Activated T-helper 2 cell treated with anti-CD3 and anti-CD28 coated beads, Interferon-gamma antibody, Interleukin-2, Interleukin-4, amounts not matched to agents 10 μg/mL and 5 μg/mL and 100 μg/mL, durations not matched to agents 14 hours and 24 hours and 36 hours (primary cell): ENCODE measurements at places on chromosomes 3 and 15. TPM values are rescaled to one million over a fixed set of nuclear protein-coding genes. Genes with fewer than 3 reads are reported as not detected.

- H3K4me3 ChIP-seq = peak overlapping the region; percentile 62
- peaks cover 41% of the 10 kb centered on the region for H3K4me1 ChIP-seq
- no peaks in the 10 kb centered on the region for H3K27me3 ChIP-seq
- H3K27ac ChIP-seq = peak overlapping the region; percentile 62
- DNase-seq = no peak
Observed at GRCh38 chr15:90619939-90620338, 90.2 kb downstream of the CRTC3 start.

- H3K27ac ChIP-seq = no peak overlapping the region
- no peaks in the 10 kb centered on the region for H3K36me3 ChIP-seq
- H3K4me3 ChIP-seq = no peak overlapping the region
- DNase-seq = no peak
Observed at GRCh38 chr3:65039754-65040210, 352.0 kb upstream of the ADAMTS9 start.

- no peaks in the 10 kb centered on the region for H3K27me3 ChIP-seq
- H3K4me3 ChIP-seq = no peak overlapping the region
- no peaks in the 10 kb centered on the region for H3K36me3 ChIP-seq
- DNase-seq = no peak
- H3K4me1 ChIP-seq = no peaks in the 10 kb centered on the region
Observed at GRCh38 chr3:197896421-197896820, 53.6 kb upstream of the RPL35A start.

- DNase-seq = no peak
- no peak overlapping the region for H3K27ac ChIP-seq
- H3K36me3 ChIP-seq = no peaks in the 10 kb centered on the region
- H3K4me3 ChIP-seq = no peak overlapping the region
- peaks cover 3% of the 10 kb centered on the region for H3K27me3 ChIP-seq
Observed at GRCh38 chr3:105629718-105630117, 239.1 kb downstream of the CBLB start.

GRCh38 chr3:73805435-73805834 is 180.7 kb upstream of the PDZRN3 start:
- H3K27ac ChIP-seq = no peak overlapping the region
- H3K4me1 ChIP-seq = no peaks in the 10 kb centered on the region

DNA sequence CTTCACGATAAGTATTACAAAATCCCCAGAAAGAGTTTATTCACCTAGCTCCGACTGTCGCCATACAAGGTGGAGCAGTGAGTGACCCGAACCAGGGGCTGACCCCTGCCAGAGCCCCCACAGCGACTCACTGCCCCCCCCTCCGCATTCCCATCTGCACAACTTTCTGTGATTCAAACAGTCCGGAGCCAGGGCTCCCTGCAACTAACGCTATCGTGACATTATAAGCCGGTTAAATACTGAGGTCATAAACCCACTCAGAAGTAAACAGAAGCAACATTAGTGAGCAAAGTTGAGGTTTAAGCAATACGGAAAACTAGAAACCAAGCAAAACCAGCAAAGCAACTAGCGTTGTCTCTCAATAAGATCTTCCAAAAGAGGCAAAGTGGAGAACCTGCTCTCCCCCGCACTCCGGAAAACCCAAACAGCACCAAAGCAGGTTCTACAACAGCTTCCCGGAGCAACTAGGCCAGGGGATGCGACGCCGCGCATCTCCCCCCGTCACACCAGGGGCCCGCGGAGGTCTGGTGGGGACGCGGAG is 642 bp downstream of the SCAP start:
- peaks cover 19% of the 10 kb centered on the region for H3K4me1 ChIP-seq
- H3K4me3 ChIP-seq = peak overlapping the region; percentile 99
- DNase-seq = no peak
- H3K36me3 ChIP-seq = peaks cover 6% of the 10 kb centered on the region
- peak overlapping the region; percentile 94 for H3K27ac ChIP-seq
- no peaks in the 10 kb centered on the region for H3K27me3 ChIP-seq

DNA sequence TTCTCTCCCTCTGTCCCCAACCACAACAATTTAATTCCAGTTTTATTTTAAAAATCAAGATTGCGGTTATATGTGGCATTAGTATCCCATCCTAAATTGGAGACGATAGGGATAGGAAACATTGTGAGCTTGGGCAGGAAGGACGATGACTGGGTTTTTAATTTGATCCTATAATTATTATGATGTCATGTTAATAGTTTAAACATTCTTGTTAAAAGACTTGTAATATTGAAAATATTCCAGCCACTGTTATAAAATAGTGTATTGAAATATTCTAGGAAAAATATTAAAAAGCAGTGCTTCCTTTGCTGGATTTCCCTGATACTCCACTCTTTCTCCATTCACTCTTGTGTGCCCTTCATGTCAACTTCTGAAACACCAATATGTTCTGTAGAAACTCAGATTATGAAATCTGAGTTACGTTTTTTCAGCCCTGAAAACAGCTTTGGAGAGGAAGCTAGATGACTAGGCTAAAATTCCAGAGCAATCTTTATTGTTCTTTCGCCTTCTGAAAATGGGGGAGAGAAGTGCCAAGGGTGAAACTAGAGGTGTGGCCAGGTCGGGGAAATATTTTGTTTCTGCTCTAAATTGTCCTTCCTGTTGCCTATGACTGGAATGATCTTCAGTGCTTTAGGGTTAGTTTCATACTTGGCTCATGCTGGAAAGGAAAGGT is 46.1 kb upstream of the MAP3K13 start:
- H3K4me3 ChIP-seq = no peak overlapping the region
- no peaks in the 10 kb centered on the region for H3K36me3 ChIP-seq
- H3K27ac ChIP-seq = no peak overlapping the region
- peaks cover 4% of the 10 kb centered on the region for H3K27me3 ChIP-seq

DNA sequence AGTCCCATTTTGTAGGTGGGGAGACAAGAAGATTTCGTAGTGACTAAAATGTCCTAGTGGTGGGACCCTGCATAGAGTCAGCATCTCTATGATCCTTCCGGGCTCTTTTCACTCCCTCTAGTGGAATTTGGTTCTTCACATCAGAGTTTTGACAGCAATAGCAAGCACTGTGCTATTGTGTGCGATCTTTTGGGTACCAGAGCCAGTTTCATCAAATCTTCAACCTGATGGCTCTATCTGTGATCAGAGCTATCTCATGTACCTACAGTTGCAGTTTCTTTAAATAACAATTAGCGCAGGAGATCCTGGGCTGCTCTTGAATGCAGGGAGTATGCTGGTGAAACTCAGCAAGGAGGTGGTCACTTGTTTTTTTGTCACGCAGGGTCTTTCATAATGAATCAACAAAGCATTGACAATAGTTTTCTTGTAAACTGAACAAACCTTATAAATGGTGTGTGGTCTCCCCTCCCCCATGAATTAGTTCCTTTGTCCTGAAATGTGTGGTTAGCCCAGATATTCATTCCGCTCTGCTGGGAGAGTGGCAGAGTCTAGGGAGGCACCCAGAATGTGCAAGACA is 257.2 kb upstream of the SOX2 start:
- DNase-seq = no peak
- no peaks in the 10 kb centered on the region for H3K4me1 ChIP-seq
- no peak overlapping the region for H3K27ac ChIP-seq
- no peaks in the 10 kb centered on the region for H3K27me3 ChIP-seq

DNA sequence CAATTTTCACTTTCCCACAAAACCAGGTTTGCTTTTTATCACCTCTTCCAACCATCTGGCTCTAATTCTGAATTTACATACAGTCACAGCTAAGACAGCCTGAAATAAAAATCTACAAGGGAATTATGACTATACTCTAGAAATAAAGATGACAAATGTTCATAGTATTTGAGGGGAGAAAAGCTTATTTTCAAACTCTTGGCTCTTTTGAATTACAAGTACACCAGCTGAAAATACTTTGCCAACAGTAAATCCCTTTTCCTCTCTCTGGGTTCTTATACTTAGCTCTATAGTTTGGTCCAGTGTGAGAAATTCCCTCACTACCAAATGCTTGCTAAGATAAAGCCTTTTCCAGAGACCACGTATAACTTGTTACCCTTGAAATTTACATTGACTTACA is 1037.9 kb downstream of the ROBO1 start:
- H3K36me3 ChIP-seq = no peaks in the 10 kb centered on the region
- H3K4me3 ChIP-seq = no peak overlapping the region
- H3K27me3 ChIP-seq = no peaks in the 10 kb centered on the region
- H3K27ac ChIP-seq = no peak overlapping the region

GRCh38 chr15:39695793-39696192 is 86.8 kb downstream of the FSIP1 start:
- H3K27ac ChIP-seq = no peak overlapping the region
- no peak overlapping the region for H3K4me3 ChIP-seq
- no peaks in the 10 kb centered on the region for H3K36me3 ChIP-seq
- peaks cover 2% of the 10 kb centered on the region for H3K4me1 ChIP-seq

DNA sequence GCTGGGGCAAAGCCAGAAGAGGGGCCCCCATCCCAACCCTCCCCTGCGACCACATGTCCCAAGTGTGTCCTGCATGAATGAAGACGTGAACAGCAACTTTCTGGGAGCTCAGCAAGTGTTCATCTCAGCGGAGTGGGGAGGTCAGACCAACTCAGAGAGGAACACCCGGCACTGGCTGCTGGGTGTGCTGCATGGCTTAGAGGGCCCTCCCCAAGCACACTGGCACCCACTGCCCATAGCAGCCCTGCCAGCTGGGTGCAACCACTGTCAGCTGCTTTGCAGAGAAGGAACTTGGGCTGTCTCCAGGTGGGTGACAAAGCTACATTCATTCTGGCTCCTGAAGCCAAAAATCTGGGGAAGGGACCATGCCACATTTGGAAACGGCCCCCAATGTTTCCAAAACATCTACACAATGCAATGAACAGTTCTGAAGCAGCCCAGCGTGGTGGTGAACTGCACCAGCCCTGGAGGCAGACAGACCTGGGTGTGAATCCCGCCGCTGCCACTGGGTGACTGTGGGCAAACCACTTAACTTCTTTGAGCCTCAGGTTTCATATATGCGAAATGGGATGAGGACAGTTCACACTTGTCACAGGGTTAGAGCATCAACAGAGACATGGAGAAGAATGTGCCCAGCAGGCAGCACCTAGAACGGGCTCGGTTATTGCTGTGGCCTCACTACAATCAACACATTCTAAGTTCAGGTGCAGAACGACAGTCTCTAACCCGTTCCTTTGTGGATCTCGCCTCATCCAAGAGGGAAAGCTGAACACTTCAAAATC is 145.4 kb downstream of the NUP210 start:
- no peak for DNase-seq
- H3K27me3 ChIP-seq = peaks cover 17% of the 10 kb centered on the region
- H3K36me3 ChIP-seq = no peaks in the 10 kb centered on the region
- H3K4me3 ChIP-seq = no peak overlapping the region
- H3K4me1 ChIP-seq = peaks cover 1% of the 10 kb centered on the region

DNA sequence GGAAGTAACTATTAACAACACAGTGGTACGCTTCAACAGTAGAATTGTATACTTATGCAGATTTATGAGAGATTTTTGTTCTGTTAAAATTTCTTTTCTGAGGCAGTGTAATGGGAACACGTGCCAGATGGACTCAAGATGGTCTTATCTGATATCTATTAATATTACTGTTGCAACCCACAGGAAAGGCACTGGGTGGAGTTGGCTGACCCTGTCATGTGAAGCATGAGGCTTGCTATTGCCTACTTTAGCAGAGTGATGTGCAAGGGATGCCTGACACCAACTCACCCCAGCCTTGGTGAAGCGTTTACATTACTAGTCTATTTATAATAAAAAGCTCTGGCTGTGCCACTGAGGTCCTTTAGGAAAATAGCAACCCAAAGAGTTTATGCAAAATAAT is 19.8 kb upstream of the ARNT2 start:
- DNase-seq = no peak
- no peaks in the 10 kb centered on the region for H3K4me1 ChIP-seq
- peaks cover 1% of the 10 kb centered on the region for H3K27me3 ChIP-seq
- H3K4me3 ChIP-seq = no peak overlapping the region

DNA sequence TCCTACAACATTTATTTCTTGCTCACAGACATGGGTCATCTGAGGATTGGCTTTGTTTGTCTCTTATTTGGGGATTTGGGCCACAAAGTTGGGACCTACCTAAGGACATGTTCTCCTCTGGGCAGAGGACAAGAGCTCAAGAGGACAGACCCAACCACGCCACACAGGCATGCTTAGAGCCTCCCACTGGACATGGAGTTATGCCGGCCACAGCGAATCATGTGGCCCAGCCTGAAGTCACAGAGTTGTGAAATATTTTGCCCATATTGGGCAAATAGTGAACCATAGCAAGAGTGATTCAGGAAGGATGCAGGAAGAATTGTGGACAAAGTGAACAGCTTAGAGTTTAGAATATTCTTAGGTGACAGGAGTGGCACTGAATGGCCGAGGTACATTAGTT is 9.9 kb downstream of the TRAK1 start:
- H3K4me1 ChIP-seq = peaks cover 26% of the 10 kb centered on the region
- no peaks in the 10 kb centered on the region for H3K27me3 ChIP-seq
- H3K27ac ChIP-seq = no peak overlapping the region
- H3K4me3 ChIP-seq = no peak overlapping the region
- peaks cover 19% of the 10 kb centered on the region for H3K36me3 ChIP-seq
- DNase-seq = no peak

GRCh38 chr3:25350725-25351114 is 77.3 kb upstream of the RARB start:
- no peak overlapping the region for H3K4me3 ChIP-seq
- H3K27me3 ChIP-seq = no peaks in the 10 kb centered on the region
- DNase-seq = no peak
- no peaks in the 10 kb centered on the region for H3K36me3 ChIP-seq

DNA sequence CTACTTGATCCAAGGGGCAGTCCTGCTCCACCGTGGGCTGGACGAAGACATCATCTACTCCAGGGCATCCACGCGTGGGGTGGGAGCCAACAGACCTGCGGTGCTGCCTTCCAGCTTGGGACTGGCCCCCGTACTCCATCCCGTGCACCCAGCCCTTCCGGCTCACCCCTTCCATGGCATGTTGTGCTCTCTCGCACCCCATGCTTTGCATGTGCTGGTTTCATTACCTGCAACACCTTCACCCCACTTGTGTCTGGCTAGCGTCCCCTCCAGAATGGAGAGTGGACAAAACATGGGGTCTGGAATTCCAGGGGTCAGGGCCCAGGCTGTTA is 30.2 kb downstream of the SEMA7A start:
- peaks cover 65% of the 10 kb centered on the region for H3K4me1 ChIP-seq
- H3K27ac ChIP-seq = peak overlapping the region; percentile 84
- peaks cover 21% of the 10 kb centered on the region for H3K36me3 ChIP-seq
- no peak for DNase-seq
- H3K4me3 ChIP-seq = peak overlapping the region; percentile 3
- H3K27me3 ChIP-seq = no peaks in the 10 kb centered on the region

DNA sequence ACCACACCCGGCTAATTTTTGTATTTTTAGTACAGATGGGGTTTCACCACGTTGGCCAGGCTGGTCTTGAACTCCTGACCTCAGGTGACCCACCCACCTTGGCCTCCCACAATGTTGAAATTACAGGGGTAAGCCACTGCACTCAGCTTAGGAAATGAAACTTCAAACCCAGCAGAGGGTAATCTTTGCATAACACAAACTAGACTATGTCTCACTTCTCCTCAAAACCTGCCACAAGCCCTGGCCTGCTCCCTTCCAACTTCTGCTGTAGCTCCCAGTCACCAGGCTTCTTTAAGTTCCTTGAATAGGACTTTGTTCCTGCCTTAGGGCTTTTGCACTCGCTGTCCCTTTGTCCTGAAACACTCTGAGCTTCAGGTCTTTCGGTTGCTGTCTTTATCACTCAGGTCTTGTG is 39.2 kb upstream of the SEMA4B start:
- no peak overlapping the region for H3K4me3 ChIP-seq
- no peaks in the 10 kb centered on the region for H3K27me3 ChIP-seq
- DNase-seq = no peak

The MIX23 gene
- 105 and 110 TPM in 2 replicates for total RNA-seq

The ZNF774 gene
- total RNA-seq = 2.7 and 3.6 TPM in 2 replicates

The ABCC5 gene
- 20.6 and 21.0 TPM in 2 replicates for total RNA-seq

The NXPE3 gene
- total RNA-seq = 18.1 and 21.2 TPM in 2 replicates

The TERC gene
- total RNA-seq = 7.0 and 9.8 TPM in 2 replicates

The SLC2A2 gene
- total RNA-seq = not detected in 2 replicates

The APOD gene
- 0.87 and 1.3 TPM in 2 replicates for total RNA-seq

The LINGO1 gene
- not detected in 2 replicates for total RNA-seq

The FBLN2 gene
- not detected in 2 replicates for total RNA-seq

The GP5 gene
- 0.23 and 0.28 TPM in 2 replicates for total RNA-seq
